ENCODE measurements at places on chromosomes 12 and 14. TPM values are rescaled to one million over a fixed set of nuclear protein-coding genes. Genes with fewer than 3 reads are reported as not detected.

The SLC7A8 gene
- 28.9 TPM for total RNA-seq

The ARMH4 gene
- 0.16 TPM for total RNA-seq

The PLEKHH1 gene
- 32.4 TPM for total RNA-seq

The DACT1 gene
- 0.74 TPM for total RNA-seq

The LALBA gene
- not detected for total RNA-seq

The KLRC3 gene
- not detected for total RNA-seq

The CCT2 gene
- 321 TPM for total RNA-seq

The OAS2 gene
- total RNA-seq, result 0.25 TPM

The SERPINA10 gene
- 7.3 TPM for total RNA-seq

The SYNDIG1L gene
- not detected for total RNA-seq

The DNAJC22 gene
- total RNA-seq, result 40.6 TPM

The KRT83 gene
- total RNA-seq, result not detected

The KCNK10 gene
- 3.7 TPM for total RNA-seq

The SELPLG gene
- total RNA-seq, result 0.44 TPM

The CAPZA3 gene
- not detected for total RNA-seq

The FAIM2 gene
- total RNA-seq, result 0.07 TPM

The SLC2A13 gene
- total RNA-seq, result 2.5 TPM

The BLTP3B gene
- total RNA-seq, result 29.6 TPM

The DCP1B gene
- 8.2 TPM for total RNA-seq

The ALDH6A1 gene
- 30.0 TPM for total RNA-seq

The SLC10A1 gene
- total RNA-seq, result 2.6 TPM

The LGMN gene
- total RNA-seq, result 94.2 TPM

The VRTN gene
- total RNA-seq, result 1.7 TPM

The GLT1D1 gene
- total RNA-seq, result not detected

The PRKD1 gene
- total RNA-seq, result 0.49 TPM

The RNASE2 gene
- total RNA-seq, result not detected

The SSTR1 gene
- 8.5 TPM for total RNA-seq

The RNU4-1 gene
- total RNA-seq, result 3,645 TPM

The NOVA1 gene
- total RNA-seq, result not detected

The TSHR gene
- total RNA-seq, result not detected

The B3GNT4 gene
- total RNA-seq, result 2.2 TPM

The FAM90A1 gene
- total RNA-seq, result 0.34 TPM

The PLD4 gene
- not detected for total RNA-seq

The CLEC4A gene
- 0.32 TPM for total RNA-seq

Measured in Caco-2 (cell line).